ENCODE measurements at places on chromosomes 13 and 19.

GRCh38 chr19:40529093-40529954 lies 47.3 kb upstream of the SHKBP1 start:
- DNase-seq = peak; percentile 95

DNA sequence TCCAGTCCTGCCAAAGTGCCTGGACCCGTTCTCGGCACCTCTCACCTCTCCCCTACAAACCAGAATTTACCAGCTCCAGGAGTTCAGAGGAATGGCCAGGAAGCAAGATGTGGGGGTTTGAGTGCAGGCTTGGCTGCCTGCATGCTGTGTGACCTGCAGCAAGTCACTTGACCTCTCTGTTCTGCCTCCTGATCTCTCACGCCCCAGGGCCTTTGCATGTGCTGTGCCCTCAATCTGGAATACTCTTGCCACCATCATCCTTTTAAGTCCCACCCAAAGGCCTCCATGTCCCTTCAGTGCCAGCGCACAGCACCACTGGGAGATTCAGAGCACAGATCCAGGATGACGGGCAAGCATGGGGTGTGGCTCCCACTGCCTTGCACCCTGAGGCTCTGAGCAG lies 43.4 kb downstream of the MYO9B start:
- DNase-seq = no peak

DNA sequence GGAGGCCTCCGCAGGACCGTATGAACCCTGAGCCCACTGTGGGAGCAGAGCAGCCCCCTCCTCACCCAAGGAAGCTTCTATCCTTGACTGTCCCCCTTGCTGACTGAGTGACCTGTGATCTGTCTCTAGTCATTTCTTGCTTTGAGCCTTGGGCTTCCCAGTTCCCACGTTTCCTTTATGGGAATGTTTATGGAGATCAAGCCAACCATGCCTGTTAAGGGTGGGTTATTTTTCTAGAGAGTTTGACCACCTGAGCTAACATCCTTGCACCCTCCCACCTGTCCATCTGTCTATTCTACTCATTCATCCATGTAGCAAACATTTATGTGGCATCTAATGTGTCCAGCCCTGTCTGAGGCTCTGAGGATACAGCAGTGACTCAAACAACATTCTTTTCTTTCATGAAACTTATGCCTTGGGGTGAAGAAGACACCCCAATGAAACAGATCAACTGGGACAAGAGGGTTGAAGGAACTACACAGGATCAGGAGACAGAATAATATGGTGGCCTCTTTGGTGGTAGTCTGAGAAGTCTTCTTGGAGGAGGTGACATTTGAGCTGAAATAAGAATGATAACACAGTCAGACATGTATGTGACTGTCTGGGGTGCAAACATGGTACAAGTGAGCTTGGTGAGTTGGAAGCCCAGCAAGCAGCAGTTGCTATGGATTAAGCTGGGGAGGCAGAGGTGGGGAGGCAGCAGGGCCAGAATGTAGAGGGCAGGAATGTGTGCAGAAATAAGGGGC lies 30.5 kb downstream of the CERS4 start:
- no peak for DNase-seq

DNA sequence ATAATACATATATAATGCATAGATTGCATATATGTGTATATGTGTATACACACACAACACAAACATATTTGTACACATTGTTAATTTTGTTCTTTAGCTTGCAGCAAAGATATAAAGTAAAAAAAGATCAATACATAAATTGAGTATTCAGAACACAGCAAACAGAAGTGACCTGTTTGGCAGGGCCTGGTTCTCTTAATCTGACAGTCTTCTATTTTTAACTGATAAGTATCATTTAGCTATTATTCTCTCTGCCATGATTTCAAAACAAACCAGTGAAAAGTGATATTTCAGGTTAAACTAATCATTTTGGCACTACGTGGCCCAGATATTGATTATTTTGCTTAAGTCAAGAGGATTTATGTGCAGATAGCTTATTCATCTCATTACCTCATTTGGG lies 309.4 kb downstream of the OXGR1 start:
- no peak for DNase-seq

GRCh38 chr13:107459430-107459829 lies 755.9 kb downstream of the LIG4 start:
- no peak for DNase-seq

GRCh38 chr19:46974181-46974580 lies 45.5 kb upstream of the NPAS1 start:
- DNase-seq = no peak

GRCh38 chr13:110444226-110444653 lies 117.3 kb downstream of the RAB20 start:
- peak; percentile 72 for DNase-seq

- DNase-seq = no peak
Observed at GRCh38 chr19:49786376-49786820, 19.6 kb downstream of the AP2A1 start.

- DNase-seq = no peak
Observed at GRCh38 chr19:15897738-15898276, at the start of gene CYP4F2. Gene CYP4F2, minus strand, starts transcription at chr19:15898074. Its CDS starts 463 bp downstream, at chr19:15897611.

GRCh38 chr13:60028021-60028420 lies 135.7 kb downstream of the DIAPH3 start:
- DNase-seq = no peak

DNA sequence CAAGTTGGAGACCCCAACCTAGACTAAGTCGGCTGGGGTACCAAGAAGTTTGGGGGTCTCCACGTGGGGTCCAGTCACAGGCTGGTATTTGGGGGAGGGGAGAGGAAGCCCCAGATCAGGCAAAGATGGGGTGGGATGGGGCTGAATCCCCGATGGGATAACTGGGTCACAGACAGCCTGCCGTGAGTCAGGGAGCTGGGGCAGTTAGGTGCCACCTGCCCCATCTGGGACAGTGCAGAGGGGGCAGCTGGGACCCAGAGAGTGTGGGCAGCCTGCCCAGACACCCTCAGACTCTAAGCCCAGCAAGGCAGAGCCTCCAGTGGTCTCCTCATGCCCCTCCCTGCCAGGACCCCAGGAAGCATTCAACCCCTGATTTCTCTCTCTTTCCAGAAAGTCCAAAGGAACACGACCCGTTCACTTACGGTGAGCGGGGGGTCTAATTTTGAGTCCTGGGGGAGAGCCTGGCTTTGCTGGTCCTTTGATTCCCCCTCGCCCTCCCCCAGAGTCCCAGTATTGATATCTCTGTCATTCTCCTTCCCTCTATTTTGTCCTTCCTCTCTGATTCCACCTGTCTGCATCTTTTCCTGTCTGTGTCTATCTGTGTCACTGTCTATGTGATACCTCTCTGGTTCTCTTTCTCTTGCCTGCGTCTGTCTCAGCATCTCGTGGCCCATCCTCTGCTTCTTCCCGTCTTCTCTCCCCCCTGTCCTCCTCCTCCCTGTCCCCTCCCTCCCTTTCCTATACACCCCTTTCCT lies 1.8 kb downstream of the FXYD1 start:
- DNase-seq = peak; percentile 23

DNA sequence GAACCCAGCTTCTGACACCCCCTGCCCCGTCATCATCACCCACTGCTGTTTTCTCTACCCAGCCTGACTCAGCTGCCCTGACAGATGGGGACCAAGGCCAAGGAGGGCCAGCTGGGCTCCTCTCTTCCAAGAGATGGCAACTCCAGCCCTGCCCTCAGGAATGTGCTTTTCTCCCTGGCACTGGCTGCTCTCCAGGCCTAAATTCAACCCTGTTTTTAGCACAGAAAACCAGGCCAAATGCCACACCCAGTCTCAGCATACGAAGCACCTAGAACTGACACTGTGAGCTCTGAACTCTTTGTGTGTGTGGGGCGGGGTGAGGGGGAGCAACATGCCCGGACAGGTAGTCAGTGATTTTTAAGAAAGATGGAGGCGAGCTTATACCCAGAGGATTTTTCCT lies 23.4 kb upstream of the IGFL1 start:
- no peak for DNase-seq

DNA sequence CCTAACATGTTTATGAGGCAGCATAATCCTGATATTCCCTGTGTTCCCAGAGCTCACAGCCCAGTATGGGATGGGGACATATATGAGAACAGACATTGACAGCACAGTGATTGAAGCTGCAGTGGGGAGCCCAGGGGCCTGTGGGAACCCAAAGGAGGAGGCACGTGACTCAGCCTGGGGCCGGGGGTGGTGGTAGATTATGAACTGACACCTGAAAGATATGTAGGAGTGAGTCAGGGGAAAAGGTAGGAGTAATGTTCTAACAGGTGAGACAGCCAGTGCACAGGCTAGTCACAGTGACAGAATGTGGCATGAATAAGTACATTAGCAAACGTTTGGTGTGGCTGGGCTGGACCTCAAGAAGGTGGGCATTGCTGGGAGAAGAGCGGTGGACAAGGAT lies 29.0 kb downstream of the CKM start:
- no peak for DNase-seq

GRCh38 chr13:107035186-107035585 lies 467.2 kb upstream of the ARGLU1 start:
- no peak for DNase-seq

DNA sequence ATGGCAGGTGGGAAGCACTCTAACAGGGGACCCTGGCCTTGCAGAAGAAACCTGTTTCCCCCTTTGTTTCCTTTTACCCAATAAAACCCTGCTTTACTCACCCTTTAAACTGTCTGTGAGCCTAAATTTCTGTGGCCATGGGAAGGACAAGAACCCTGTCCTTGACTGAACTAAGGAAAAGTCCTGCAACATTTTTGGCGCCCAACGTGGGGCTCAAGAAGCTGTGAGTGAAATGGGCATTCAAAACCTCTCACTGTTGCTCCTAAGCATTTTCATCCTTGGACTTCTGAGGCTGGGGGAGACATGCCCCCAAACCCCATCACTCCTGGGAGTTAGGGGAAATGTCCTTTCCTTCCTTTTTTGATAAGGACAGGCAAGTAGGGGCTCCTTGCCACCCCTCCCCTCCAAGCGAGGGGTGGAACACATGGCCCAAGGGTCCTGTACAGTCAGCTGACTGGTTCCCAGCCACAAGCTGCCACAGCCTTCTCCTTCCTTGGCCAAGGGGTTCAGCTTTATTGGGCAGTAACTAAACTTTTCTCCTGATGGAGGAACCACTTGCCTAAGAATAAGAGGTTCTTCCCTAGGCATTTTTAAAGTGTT lies 381.6 kb downstream of the KLF5 start:
- DNase-seq = no peak

DNA sequence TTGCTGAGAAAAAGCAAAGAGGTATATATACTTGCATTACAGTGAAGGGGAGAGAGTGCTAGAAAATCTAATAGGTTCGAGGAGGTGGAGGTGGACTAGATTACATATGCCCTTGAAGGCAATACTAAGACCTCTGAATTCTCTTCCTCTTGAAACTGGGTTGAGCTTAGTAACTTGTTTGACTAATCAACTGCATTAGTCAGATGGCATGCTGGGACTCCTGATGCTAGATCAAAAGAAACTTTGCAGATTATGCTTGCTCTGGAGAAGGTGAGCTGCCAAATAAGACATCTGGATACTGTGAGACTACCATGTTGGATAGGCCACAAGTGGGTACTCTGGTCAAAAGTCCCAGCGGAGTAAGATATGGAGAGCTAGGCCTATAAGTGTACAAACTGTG lies 331.3 kb downstream of the KLF5 start:
- no peak for DNase-seq

DNA sequence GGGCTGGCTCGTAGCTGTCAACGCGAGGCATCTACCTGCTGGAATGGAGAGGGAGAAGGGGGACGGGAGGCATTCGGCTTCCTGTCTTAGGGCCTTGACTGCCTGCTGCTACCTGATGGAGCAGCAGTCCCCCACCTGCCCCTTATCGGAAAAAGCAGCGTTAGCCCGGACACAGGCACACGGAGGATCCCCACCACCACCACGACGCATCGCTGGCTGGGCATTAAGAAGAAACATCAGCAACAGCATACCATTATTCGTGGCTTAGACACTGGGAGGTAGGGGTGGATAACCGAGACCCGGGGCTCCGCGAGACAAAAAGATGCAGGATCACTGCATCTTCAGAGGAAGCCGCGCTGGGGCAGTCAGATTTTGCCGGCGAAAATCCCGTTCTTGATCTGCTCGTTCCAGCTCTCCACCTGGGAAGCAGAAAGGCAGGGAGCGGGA lies 1.1 kb downstream of the COX6B2 start:
- no peak for DNase-seq

- DNase-seq = no peak
Observed at GRCh38 chr19:39953915-39954314, 17.1 kb upstream of the PSMC4 start.

DNA sequence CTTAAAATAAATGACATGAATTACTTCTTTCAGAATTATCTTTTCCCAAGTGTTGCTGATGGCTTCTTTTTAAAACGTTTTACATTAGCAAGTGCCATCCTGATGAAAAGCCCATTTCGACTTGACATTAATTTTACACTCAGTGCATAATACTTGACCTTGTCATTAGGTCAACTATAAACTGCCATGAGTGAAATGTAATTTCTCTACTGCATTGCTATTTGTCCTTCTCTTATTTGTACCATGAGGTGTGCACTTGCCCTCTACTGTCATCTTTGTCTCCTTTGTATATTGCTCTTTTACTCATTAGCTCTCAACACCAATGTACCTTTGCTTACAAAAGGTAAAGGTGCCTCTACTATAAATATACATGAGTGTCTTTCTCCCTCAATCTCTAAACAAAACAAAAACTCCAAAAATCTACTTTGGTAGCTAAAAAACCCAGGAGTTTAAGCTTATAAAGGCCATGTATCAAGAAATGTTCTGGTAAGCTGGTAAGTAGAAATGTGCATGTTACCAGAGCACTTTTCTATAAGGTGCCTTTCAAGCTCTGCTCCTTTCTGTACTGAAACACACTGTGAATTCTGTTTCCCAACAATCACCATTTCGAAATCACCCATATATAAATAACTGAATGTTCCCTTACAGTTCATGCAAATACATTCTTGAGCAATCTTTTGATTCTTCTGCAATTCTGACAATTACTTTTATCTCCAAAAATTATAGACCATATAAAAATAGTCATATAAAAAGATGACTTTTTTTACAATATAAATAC lies 351.4 kb downstream of the SLITRK5 start:
- DNase-seq = no peak

- no peak for DNase-seq
Observed at GRCh38 chr19:33823341-33823740, 26.7 kb downstream of the KCTD15 start.

GRCh38 chr19:10450853-10451609 lies 30.7 kb downstream of the PDE4A start:
- DNase-seq = no peak

DNA sequence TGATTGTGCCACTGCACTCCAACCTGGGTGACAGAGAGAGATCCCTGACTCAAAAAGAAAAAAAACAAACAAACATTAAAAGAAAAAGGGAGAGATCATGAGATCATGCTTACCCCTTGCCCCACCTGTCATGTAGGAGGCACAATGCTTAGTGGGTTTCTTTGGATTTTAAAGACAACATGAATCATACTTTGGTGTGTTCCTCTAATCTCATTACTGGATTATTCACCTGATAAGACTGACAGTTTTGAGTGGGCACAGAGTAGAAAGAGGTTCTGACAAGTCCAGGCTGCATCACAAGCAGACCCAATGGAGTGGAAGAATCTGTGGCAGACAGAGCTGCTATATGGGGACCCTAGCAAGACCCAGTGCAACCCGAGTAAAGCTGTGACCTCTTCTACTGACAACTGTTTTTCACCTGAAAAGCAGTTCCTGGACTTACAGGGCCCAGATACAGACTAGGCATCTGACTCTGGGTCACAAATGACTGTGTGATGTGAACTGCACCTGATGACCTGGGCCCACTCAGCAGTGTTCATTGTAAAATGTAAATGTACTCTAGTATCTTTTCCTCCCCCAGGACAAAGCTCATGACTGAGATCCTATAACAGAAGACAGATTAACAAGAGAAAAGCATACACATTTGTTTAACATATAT lies 28.9 kb upstream of the USP12 start:
- no peak for DNase-seq
